PC-9 (cell line): ENCODE measurements at places on chromosomes 12 and 14. TPM values are rescaled to one million over a fixed set of nuclear protein-coding genes. Genes with fewer than 3 reads are reported as not detected.

IPO8 gene
- total RNA-seq, result 64.5 and 75.0 TPM in 2 replicates

ANO2 gene
- total RNA-seq, result not detected in 2 replicates

TEDC1 gene
- total RNA-seq, result 21.2 and 31.9 TPM in 2 replicates

ASB8 gene
- 21.8 and 25.1 TPM in 2 replicates for total RNA-seq

HECTD1 gene
- 93.9 and 94.4 TPM in 2 replicates for total RNA-seq

TDG gene
- total RNA-seq, result 17.9 and 21.0 TPM in 2 replicates

VASH1 gene
- 4.3 and 7.4 TPM in 2 replicates for total RNA-seq

CCDC197 gene
- not detected in 2 replicates for total RNA-seq

CD4 gene
- 1.0 and 3.2 TPM in 2 replicates for total RNA-seq

SLC17A8 gene
- not detected in 2 replicates for total RNA-seq

HOXC5 gene
- 0.61 and 1.8 TPM in 2 replicates for total RNA-seq

HOXC10 gene
- total RNA-seq, result 1.1 and 1.4 TPM in 2 replicates

KRT73 gene
- total RNA-seq, result not detected in 2 replicates

APOF gene
- total RNA-seq, result not detected in 2 replicates

MUCL1 gene
- total RNA-seq, result not detected in 2 replicates

OR4K1 gene
- total RNA-seq, result not detected in 2 replicates

AQP5 gene
- 0.31 and 0.45 TPM in 2 replicates for total RNA-seq

EXOC3L4 gene
- 0.38 and 1.7 TPM in 2 replicates for total RNA-seq

P2RX2 gene
- not detected in 2 replicates for total RNA-seq

SERPINA4 gene
- not detected in 2 replicates for total RNA-seq

TTC6 gene
- 4.7 and 5.2 TPM in 2 replicates for total RNA-seq

GPRC5D gene
- not detected in 2 replicates for total RNA-seq

OTX2 gene
- total RNA-seq, result not detected in 2 replicates

SERPINA9 gene
- not detected in 2 replicates for total RNA-seq

GXYLT1 gene
- 7.8 TPM in 2 replicates for total RNA-seq

KRT82 gene
- not detected in 2 replicates for total RNA-seq

HAL gene
- 0.45 and 1.3 TPM in 2 replicates for total RNA-seq

KCNH3 gene
- total RNA-seq, result not detected in 2 replicates

GLIPR1L2 gene
- total RNA-seq, result 0.30 TPM in 1 of 2 replicates, not detected in the other

TOMM20L gene
- not detected in 2 replicates for total RNA-seq

IAPP gene
- not detected in 2 replicates for total RNA-seq

NOXRED1 gene
- total RNA-seq, result 2.0 and 2.1 TPM in 2 replicates

FAM90A1 gene
- total RNA-seq, result 1.6 and 1.7 TPM in 2 replicates

RNASE3 gene
- total RNA-seq, result not detected in 2 replicates

FAM186B gene
- total RNA-seq, result 1.3 and 1.7 TPM in 2 replicates

OSGEP gene
- 17.2 and 20.6 TPM in 2 replicates for total RNA-seq

PLBD1 gene
- total RNA-seq, result 13.8 and 17.8 TPM in 2 replicates

C12orf50 gene
- not detected in 2 replicates for total RNA-seq
